ENCODE measurements at places on chromosomes 12 and 14. TPM values are rescaled to one million over a fixed set of nuclear protein-coding genes. Genes with fewer than 3 reads are reported as not detected.

- DNase-seq = no peak
Measured at GRCh38 chr14:103348154-103348553, 14.1 kb downstream of the EIF5 start.

- DNase-seq = no peak
Measured at GRCh38 chr14:65195042-65195719, 92.9 kb upstream of the MAX start.

- no peak for DNase-seq
Measured at GRCh38 chr12:1188016-1188415, 197.0 kb downstream of the ERC1 start.

GRCh38 chr12:19988001-19988400, 380.3 kb upstream of the PDE3A start:
- DNase-seq = no peak

DNA sequence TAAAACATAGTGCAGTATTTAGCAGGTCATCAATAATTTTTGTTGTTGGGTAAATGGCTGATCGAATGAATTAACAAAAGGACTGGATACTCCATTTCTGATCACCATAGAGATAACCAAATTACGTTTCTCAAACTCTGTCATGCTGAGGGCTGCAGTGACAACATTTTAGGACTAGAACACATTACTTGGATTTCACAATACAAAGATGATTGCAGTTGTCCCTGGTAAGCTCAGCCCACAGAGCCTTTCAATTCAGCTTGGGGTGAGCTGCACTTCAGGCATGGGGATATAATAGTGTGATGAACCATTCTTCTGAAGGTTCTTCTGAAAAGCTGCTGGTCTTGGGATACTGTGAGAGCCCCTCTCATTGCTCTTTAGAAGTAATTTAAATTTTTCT, 74.3 kb downstream of the FAR2 start:
- no peak for DNase-seq

DNA sequence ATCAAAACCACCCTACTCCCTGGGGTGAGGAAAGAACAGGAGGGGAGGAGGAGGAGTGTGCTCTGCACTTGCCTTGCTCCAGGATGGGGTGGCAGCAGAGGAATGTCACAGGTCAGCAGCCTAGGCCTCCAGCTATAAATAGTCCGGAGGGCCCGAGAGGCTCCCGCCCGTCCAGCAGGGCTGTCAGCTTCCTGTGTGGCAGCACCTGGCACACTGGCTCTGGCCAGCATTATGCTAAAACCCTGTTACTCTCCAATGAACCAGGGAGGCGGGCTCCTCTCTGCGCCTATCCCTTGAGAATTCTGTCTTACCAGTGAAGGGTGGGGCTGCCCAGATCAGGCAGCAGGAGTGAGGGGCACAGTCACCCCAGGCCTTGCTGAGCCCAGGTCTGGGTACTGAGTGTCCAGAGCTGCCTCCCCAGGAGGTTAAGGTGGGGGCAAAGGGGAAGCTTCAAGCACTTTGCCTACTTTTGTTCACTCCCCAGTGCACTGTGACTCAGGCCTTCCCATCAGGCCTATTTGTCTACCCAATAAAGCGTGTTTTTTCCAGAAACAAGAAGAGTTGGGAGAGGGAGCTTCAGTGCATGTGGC, 1.2 kb upstream of the COX14 start:
- DNase-seq = peak; percentile 74

- no peak for DNase-seq
Measured at GRCh38 chr14:26401179-26401968, 196.5 kb downstream of the NOVA1 start.

DNA sequence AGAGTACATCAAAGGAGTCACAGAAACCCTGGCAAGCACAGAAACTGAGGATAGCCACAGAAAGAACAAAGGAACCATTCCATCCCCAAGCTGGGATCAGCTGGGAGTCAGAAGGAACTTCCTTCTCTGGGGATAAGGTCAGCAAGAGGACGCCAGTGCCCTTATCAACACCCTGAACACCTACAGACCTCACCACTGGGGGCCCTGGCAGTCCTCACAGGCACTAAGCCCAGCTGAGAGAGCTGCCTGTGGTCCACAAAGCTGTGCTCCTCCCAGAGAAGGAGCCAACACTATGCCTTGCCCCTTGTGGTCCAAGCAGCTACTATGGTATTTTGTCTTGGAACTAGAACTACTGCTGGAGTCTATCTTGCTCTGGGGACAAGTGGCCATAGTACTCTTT, 171.1 kb upstream of the CCDC196 start:
- DNase-seq = no peak

DNA sequence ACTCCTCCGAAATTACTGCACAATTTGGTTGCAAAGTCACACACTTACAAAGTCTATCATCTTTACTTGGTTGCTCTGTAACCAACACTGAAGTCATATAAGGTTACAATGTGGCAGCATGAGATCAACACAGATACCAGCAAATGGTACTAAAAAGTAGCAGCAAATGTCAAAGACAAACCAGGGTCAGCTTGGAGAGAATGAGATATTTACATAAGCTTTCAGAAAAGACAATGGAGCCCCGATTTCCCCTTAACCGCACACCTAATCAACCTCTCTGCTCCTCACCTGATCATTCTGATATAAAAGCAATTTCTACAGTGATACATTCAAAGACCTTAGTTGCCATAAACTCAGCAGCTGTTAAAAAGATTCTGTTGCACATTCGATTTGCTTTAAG, 76.4 kb upstream of the FOXN3 start:
- no peak for DNase-seq

- DNase-seq = no peak
Measured at GRCh38 chr14:49051328-49052060, 534.7 kb downstream of the RPS29 start.

- no peak for DNase-seq
Measured at GRCh38 chr12:31984806-31985591, 25.8 kb downstream of the RESF1 start.

GRCh38 chr12:12216349-12217017, 50.4 kb downstream of the LRP6 start:
- DNase-seq = no peak

DNA sequence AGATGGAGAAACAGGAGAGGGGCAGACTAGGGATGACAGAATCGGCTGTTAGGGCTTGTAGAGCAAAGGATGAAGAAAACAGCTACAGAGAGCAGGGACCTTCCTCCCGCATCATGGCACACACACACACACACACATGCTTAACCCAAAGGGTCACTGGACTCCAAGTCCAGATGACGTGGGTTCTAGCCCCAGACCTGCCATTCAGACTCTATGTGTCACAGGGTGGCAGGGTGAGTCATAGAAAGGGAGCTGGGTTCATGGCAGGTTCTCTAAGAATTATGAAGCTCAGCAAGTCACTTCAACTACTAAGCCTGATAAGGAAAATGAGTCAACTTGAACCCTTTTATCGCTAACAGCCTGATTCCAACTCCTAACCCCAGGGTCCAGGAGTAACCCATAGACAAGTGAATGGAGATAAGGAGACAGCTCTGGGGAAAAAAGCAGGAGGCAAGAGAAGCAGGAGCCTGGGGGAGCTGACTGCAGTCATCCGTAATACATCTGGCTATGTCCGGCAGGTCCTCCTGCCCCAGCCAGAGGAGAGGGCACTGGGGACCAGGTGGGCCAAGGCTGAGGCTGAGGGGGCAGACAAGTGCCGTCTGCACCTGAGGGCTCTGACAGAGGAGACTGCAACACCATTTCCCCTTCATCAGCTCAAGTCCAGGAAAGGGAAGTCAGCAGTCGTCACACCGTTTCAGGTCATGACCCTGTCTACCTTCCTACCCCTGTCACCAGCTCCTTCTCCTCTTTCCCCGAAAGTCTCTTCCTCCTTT, 3.6 kb upstream of the TNFRSF1A start:
- peak; percentile 92 for DNase-seq

DNA sequence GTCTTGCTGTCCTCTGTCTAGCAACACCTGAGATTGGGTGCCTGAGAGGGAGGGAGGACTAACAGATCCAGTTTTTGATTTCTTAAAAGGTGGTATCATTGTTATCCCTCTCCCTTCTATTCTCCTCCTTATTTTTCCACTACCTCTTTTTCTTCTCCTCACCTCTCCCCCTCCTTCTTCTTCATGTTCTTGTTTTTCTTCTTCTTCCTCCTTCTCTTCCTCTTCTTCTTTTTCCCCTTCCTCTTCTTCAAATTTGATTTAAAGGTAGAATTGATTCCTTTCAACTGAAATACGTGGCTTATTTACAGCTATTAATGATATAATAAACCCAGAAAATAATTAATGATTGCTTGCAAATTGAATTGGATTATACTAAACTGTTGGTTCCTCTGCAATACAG, 256.8 kb upstream of the BTG1 start:
- DNase-seq = no peak

DNA sequence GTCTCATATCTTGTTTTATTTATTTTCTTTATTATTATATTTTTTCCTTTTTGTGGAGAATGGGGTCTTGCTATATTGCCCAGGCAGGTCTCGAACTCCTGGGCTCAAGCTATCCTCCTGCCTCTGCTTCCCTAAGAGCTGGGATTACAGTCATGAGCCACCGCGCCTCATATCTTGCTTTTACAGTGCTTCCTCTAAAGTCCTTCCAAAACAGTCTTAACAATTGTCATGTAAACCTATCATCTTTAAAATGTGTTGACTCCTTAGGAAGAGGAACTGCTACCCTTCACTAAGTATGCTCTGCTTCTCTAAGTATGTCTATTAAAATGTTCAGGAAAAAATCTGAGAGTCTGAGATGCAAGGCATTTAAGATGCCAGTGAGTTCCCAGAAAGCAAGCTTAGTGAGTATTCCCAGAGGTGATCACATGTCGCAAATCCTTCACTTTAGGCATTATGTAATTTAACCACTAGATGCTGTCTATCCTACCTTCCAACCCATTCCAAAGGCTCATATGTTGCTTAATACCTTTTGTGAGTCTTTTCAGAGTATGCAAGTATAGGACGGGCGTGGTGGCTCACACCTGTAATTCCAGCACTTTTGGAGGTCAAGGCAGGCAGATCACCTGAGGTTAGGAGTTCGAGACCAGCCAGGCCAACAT, 19.7 kb upstream of the FOXJ2 start:
- no peak for DNase-seq

- DNase-seq = peak; percentile 93
Measured at GRCh38 chr12:79546466-79547043, 144.2 kb downstream of the PAWR start.

DNA sequence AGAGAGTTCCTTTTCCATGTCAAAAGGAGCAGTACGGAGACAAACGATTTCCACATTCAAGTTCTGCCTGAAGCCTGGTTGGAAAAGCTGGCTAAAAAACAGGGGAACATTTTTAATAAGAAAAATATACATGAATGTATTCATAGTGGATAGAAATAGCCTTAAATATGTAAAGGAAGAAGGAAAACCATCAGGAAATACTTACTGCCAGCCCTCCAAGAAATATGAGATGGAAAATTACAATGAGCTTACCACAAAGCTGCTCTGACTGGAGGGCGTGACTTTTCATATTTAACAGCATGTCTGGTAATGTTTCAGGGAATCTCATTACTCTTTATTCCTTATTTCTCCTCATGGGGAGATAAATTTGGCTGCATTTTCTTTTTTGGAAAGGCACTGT, 75.9 kb upstream of the ZDHHC17 start:
- DNase-seq = no peak

DNA sequence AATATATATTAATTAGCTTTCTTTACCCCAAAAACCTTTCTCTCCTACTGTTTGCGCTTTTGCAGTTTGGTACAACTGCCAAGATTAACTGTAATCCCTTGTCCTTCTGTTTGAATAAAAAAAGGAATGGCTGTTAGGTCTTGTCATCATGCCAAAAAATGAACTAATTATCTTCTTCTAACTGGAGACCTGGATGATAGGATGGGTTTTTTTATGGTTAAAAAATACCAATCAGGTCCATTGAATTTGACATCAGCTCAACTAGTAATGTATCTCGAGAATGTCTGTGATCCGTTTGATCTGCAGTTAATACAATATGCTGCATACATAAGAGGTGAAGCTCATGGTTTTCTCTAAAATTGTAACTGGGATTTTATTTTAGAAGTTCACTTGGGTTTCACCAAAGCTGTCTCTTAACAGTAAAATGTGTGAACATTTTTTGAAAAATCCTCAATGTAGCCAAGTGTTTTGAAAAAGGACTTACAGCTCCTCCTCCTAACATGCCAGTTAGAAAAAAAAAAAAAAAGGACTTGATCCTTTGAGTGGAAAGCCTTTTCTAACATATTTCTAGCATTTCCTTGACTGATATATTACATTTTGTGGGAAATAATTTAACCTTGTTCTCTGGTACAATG, 96.8 kb downstream of the SRGAP1 start:
- DNase-seq = no peak

DNA sequence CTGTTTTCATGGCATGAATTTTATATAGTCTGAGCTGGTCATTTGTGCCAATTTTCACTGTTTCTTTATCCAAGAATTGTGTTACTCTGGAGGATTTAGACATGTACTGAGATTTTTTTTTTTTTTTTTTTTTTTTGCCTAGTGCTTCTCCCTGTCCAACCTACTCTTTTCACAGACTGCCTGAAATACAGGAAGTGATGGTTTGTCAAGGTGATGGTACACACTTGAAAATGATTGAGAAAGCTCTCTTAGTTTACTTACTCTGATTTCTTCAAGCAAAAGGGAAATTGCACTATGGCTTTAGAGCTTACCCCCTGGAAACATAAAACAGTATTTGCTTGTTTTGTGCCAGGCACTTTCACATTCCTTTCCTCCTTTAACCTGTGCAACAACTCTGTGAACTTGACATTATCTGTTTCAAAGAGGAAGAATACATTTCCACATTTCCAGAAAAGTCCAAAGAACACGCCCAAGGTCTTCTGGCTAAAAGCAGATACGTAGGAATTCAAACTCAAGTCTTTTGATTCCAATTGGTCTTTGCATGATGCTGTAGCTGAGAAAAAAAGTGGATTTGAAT, 181.1 kb downstream of the SLC15A5 start:
- DNase-seq = no peak

- no peak for DNase-seq
Measured at GRCh38 chr14:21997300-21997699, 323.7 kb upstream of the OR4E1 start.

DEPDC4 gene
- 3.1 TPM for total RNA-seq

PRICKLE1 gene
- 4.1 TPM for total RNA-seq

AHSA1 gene
- 178 TPM for total RNA-seq

IGFBP6 gene
- 147 TPM for total RNA-seq

CLEC9A gene
- total RNA-seq = not detected

KCNC2 gene
- total RNA-seq = not detected

GARIN6 gene
- total RNA-seq = not detected

SUDS3 gene
- total RNA-seq = 26.5 TPM

CEBPE gene
- not detected for total RNA-seq
